ENCODE measurements at places on chromosomes 2 and 18. TPM values are rescaled to one million over a fixed set of nuclear protein-coding genes. Genes with fewer than 3 reads are reported as not detected.

Gene ASB18
- total RNA-seq = 0.15 TPM

Gene NFE2L2
- 24.2 TPM for total RNA-seq

DNA sequence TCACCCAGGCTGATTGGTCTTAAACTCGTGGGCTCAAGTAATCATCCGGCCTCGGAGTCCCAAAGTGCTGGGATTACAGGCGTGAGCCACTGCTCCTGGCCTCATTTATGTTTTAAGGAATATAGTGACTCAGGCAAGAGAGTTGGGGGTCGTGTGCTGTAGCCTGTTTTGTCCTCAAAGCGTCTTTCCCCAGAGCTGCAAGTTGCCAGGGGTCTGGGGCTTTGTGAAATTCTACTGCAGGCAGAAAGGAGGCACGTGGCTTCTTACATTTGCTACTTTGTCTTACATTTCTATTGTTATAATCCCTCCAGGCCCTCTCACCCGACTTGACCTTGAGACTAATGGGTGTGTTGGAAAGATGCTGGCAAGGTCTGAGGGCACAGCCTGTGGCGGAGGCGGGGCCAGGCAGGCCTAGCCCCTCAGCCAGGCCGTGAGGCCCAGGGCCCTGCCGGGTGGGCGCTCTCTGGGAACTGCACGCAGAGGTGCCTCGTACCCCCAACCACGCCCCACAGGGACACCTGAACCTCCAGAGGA lies 85.8 kb upstream of the NDUFV2 start:
- no peak for DNase-seq

DNA sequence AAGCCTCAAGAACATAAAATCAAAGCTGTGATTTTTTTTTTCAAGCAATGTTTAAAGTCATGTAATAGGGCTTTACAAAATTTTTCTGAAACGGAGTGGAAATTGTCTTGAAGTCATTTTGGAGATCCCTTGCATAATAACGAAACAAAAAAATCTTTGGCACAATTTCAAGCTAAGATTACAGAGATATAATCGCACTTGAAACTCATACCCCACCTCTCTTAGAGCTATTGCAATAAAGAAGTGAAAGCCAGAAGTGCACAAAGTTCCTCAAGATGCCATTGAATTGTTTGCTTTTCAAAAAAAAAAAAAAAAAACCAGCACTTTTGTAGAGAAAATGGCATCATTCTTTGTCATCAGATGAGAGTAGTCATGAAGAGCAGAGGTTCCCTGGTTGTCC lies 152.3 kb downstream of the PAX3 start:
- no peak for DNase-seq

GRCh38 chr2:215140166-215140707 lies 1.8 kb upstream of the ABCA12 start:
- no peak for DNase-seq
